ENCODE measurements at places on chromosomes 2 and 18.

DNA sequence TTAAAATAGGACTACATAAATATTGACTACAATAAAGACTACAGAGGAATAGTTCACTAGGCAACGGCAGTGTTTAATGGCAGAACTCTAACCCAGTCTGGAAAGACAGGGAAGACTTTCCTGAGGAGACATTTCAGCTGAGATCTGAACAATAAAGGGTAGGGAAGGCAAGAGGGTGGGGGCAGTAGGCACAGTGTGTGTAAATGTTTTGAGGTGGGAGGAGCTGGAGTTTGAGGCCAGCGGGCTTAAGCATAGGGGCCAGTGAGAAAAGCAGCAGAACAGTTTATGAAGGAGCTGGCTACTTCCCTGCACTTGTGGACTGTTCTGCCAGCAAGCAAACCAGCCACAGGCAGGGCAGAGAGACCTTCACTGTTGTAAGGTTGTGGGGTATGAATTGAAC is 76.6 kb upstream of the UGP2 start:
- DNase-seq = no peak

- DNase-seq = no peak
Measured at GRCh38 chr2:47041891-47042684, 113.0 kb downstream of the STPG4 start.

DNA sequence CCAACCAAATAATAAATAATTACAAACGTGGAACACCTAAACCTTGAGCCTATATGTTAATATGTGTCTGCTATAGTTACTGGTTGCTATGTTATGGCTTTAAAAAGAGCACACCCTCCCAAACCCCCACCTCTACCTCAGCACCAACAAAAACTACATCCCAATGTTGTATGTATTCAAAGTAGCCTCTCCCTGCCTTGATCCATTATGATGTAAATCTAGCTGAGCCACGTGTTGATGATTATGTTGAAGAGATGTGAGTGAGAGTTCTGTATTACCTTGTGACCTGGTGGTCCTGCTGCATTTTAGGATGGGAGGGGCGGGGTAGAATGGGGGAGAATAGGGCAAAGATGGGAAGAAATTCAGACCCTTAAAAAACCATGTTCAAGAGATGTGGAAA is 4.8 kb downstream of the MFSD6 start:
- no peak for DNase-seq

- no peak for DNase-seq
Measured at GRCh38 chr2:96806468-96807126, 9.5 kb upstream of the CNNM3 start.

DNA sequence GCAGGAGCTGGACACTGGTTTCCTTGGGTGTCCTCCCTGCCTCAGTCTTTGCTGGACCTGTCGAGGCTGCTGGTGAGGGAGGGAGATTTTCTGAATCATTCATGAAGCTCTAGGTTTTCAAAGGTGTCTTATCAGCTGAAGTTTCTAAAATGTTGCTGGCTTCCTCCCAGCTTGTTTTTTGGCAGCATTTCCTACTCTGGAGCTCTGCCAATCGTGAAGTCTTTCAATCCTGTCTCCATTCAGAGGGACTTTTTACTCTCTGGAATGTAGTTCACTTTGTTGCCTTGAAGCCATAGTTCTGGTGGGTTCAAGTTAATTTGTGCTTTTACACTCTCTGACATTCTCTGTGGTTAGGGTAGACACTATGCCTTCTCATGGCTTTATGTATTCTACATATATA is 23.9 kb downstream of the SNTG2 start:
- peak; percentile 10 for DNase-seq

DNA sequence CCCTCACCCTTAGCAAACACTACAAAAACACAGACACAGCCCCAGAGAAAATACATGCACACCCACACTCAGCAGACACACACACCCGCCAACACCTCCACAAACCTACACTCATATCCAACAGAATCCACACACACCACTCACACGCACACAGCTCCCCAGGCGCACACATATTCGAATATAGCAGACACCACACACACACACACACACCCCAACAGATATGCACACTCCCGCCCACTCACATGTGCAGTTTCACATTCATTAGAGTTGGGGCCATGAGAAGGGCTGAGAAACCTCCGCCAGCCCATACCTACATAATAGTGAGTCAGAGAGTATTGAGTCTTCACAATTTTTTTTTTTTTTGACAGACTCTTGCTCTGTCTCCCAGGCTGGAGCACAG is 29.4 kb upstream of the NOTO start:
- DNase-seq = no peak

DNA sequence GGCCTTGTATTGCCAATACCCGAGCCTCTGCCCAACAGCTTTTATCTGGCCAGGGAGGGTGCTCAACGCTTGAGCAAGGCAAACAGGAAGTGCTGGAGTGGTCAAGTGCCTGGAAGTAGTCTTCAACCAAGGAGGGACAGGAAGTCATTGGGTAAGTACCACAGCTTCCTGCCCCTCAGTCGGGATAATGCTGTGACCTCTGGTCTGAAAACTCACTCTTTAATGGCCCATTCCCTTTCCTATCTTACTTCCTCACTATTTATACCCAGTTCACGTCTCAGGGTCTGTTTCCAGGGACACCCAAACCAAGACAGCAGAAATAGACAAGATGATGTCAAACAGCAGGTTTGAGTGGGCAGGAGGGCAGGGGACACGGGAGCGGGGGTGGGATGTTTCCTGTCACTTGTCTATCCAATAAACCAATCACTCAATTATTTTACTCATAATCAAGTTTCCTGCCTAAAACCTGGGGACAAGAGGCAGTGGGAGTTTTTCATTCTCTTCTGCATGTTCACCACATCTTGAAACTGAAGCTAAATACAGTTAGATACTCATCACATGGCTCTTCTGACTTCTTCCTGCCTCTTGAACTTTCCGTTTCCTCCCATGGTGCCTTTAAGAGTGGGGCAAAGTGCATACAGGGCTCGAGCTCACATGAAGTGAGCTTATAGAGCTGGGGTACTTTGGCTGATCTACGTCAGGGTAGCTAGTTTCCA is 68.9 kb upstream of the CAB39 start:
- DNase-seq = no peak

DNA sequence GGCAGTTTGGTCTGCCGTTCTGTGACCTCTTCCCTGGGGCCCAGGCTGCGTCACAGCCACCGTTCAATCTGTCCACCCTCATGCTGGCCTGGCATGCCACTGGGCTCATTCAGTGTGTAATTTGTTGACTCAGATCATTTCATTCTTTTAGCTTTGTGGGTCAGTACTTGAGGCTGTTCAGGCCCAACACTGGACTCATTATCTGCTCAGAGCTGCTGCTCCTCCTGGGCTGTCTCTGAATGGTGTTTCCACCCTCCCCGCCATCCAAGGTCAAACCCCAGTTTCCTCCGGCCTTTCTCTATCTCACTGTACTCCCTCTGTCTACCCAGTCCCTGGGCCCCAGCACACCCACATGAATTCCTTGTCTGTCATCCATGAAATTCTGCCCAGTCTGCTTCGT is 152.4 kb upstream of the NCK2 start:
- no peak for DNase-seq

DNA sequence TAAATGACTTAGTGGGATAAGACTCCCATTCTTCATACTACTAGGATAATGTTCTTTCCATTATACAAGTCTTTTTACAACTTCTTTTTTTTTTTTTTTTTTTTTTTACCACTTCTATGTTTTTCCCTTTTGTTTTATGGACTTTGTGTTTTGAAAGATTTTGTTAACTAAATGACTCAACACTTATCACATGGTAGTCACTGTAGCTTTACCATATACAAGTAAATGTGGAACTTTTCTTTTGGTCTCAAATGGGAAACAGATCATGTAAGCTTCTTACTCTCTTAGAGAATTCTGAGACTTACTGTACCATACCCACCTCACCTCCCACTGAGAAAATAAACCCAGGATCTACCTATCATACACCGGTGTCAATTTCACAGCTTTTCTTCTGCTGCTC is 590.3 kb upstream of the CDH2 start:
- DNase-seq = no peak

GRCh38 chr2:221410487-221410886 is 161.6 kb downstream of the EPHA4 start:
- no peak for DNase-seq

DNA sequence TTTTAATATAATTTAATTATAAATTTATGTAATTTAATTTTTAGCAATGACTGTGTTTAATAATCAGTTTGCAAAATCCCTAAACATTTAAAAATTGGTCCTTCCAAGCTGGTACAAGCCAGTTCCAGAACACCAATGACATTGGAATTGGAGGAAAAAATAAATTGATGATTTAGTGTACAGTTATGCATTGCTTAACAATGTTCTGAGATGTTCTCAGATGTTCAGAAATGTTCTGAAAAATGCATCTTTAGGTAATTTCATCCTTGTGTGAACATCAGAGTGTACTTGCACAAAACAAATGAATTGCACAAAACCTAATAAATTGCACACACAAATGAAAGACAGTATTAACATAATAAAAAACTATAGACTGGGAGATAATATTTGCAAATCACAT is 95.2 kb downstream of the TRIB2 start:
- no peak for DNase-seq

DNA sequence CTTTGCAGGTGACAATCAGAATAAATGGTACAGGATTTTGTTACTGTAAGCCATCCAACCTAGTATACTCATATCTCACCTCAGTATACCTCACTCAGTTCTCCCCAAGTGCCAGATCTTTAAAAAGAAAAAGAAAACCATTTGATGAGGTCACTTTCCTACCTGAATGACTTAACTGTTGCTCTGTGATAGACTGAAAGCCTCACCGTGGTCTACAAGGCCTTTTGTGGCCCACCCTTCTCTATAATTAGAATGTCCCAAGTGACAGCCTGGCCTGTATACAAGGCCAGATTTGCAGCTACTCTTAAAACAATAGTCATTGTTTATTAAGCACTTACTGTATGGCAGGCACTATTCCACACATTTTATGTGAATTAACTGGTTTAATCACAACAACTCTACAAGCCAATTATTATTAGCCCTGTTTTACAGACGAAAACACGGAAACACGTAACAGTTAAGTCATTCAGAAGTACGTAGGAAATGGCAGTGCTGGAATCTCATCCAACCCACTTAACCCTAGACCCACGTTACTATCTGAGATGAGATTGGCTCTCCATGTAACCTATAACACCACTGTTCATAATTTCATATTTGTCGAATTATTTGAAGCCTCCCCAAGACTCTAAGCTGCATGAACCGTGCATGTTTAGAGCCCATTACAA is 28.3 kb downstream of the PKP4 start:
- no peak for DNase-seq

DNA sequence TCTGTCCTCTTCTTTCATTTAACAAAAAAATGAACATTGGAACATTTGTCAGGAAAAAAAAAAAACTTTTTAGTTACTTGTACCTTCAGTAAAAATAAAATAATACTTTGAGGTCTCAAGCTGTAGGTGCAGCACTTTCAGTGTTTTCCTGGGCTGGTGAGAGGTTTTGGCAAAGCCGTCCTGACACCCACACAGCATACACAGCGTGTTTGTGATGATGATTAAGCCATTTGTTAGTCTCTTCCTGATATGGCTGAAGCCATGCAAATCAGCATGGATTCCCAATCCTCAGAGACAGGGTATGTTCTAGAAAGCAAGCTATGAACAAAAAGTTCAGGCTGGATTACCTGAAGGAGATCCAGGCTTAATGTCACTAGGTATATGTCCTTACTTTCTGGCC is 236.8 kb downstream of the ZNF516 start:
- no peak for DNase-seq

- no peak for DNase-seq
Measured at GRCh38 chr2:1907291-1907690, 163.0 kb upstream of the PXDN start.

GRCh38 chr2:219059725-219060682 is 717 bp downstream of the IHH start:
- no peak for DNase-seq

DNA sequence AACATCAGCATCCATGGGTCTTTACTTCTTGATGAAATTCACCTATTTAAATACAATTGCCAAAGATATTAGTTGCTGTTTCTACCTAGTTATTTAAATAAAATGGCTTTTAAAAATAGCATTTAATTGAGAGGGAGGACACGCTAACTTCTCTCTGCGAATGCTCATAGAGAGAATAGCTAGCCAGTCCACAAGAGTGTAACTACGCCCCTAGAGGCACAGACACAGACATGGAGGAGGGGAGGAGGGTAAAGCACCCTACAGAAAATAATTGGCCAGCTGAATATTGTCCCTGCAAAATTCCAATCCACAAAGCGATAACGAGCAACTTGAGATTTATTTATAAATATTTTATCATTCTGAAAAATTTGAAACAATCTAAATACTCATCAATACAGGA is 97.0 kb upstream of the PAPOLG start:
- no peak for DNase-seq

GRCh38 chr18:45656194-45656770 is 41.0 kb downstream of the SLC14A2 start:
- DNase-seq = no peak

- no peak for DNase-seq
Measured at GRCh38 chr2:144583381-144583729, 63.4 kb upstream of the ZEB2 start.

Measured in non-pigmented ciliary epithelial cell (primary cell).